NCI-H1694 treated with DMSO at 0.1 percent for 48 hours (cell line): ENCODE measurements at places on chromosomes 11 and 22.
A peak's percentile ranks its signal among the peaks of the same experiment; 100 is the strongest.

- DNase-seq, result peak; percentile 49
Measured at GRCh38 chr11:71420455-71421241, 27.5 kb downstream of the DHCR7 start.

GRCh38 chr11:9617940-9618339 is 44.5 kb downstream of the WEE1 start:
- DNase-seq, result no peak

- DNase-seq, result no peak
Measured at GRCh38 chr22:37750596-37751162, 53.8 kb downstream of the TRIOBP start.

DNA sequence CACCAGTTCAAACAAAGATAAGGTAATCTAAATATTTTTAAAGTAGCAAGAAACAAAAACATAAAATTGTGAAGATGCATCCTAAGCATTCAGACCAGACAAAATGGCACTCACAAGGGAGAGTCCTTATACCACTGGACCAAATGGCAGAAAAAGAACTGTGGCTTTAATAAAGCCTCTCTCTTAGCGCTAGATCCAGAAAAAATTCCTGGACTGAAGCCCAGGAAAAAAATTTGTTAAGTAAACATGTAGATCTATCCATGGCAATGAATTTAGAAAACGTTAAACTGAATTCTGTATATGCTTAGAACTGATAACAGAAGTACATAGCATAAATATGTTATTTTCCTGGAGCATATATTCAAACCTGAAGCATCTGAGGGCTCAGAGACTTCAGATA is 11.8 kb upstream of the CD59 start:
- DNase-seq, result peak; percentile 19

DNA sequence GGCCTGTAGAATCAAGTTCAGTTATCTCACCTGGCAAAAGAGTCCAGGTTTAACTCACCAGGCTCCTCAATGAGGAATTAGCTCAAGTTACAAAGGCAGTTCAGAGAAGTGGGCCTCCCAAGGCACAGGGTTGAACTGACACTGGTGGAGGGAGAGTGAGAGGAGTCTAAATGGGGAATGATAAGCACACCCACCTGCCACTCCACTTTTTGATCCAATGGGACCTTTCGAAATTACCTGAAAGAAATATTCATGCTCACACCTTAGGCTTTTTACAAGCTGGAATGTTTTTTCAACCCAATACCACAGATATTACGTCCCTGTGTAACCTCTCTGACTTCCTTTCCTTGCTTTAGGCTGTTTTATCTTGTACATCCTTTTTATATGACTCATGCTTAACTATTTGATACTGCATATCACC is 642.7 kb upstream of the TENM4 start:
- DNase-seq, result no peak

DNA sequence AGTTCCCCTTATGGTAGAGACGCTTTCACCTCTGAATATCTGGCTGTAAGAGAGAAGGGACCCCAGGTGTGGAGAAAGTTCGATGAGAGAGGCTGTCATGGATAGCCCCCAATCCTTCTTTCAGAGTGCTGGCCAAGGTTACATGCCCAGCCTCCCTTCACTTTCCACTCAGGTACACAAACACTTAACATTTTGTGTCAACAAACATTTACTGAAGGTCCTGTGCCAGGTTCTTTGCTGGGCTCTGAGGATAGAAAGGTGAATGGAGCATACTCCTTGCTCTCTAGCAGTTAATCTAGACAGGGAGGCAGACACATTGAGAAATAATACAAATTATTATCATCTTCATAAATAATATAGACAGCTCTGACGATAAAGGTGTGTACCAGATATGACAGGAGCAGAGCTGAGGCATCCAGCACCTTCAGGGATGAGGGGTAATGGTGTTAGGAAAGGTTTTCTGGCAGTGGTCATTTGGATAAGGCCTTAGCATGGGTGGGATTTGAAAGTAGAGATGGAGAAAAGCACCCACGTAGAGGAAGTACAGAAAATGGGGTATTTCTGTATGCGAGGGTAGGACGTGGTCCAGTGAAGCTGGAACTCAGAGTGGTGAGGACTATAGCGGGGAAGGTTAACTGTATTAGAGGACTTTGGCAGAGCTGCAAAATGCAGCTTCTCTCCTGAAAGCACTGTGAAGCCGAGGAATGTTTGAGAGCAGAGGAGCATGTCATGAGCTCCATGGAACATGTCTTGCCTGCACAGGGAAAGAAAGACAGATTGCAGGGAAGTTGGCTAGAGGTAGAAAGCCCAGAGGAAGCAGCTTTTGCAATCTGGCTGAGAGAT is 19.6 kb downstream of the PPFIBP2 start:
- DNase-seq, result no peak

DNA sequence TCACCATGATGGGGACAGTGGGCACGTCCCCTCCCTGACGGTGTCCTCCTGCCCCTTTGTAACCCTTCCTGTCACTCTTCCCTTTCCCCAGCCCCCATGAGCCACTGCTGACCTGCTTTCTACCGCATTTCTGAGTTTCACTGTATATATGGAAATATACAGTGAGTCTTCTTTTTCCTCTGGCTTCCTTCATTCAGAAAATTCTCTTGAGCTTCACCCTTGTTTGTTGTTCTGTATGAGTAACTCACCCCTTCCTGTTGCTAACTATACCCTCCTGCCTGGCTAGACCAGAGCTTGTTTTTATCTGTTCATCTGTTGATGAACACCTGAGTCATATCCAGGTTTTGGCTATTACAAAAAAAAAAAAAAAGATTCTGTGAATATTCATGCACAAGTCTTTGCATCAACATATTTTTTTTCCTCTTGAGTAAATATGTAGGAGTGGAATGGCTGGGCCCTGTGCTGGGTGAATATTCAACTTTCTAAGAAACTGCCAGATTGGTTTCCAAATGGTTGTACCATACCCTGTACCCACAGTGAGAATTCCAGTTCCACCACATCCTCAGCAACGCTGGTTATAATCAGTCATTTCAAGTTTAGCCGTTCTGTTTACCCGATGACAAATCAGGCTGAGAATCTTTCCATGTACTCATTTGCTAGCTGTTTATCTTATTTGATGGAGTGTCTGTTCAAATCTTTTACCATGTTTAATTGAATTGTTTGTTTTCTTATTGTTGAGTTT is 62.0 kb downstream of the IGF2 start:
- no peak for DNase-seq
